Panc1 (cell line): ENCODE measurements at places on chromosomes 1 and 21. TPM values are rescaled to one million over a fixed set of nuclear protein-coding genes. Genes with fewer than 3 reads are reported as not detected.

- H3K27me3 ChIP-seq = no peaks in the 10 kb centered on the region
- DNase-seq = no peak
- no peak overlapping the region for H3K27ac ChIP-seq
- H3K4me3 ChIP-seq = no peak overlapping the region
- peaks cover 12% of the 10 kb centered on the region; the same call in 1 of the 2 replicates for H3K36me3 ChIP-seq
- H3K4me1 ChIP-seq = no peaks in the 10 kb centered on the region
These were observed 25.7 kb downstream of the DNAJC11 start for GRCh38 chr1:6675941-6676340.

DNA sequence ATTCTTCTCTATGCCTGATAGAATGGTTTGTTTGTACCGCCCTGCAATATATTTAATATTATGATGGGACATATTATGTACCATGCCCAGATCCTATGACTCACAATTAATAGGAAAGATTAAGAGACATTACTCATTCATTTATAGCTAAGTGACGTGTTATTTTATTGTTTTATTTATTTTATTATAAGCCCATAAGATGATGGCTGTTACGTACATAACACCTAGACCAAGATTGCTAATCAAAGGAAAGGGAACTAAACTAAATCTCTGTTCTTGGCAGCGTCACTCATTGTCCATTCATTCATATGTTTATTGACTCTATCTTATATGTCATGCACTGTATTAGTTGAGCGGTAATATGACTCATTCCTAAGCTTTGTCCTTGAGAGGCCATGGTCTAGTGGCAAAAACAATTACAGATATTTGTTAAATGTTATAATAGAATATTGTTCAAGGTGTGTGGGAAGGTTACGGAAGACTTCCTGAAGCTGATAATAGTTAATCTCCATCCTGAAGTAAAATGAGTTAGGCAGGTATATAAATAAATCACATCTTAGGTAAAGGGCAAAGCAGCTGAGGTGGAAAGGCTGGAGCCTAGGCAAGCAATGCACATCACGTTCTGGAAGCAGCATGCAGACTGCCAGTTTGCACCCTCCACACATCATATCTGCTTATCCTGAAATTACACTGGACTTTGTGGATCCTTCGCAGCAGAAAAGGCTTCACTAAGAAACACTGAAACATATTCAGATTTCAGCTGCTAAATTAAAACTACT, 16.6 kb upstream of the CD55 start:
- H3K36me3 ChIP-seq = no peaks in the 10 kb centered on the region; the same call in 1 of the 2 replicates
- H3K27me3 ChIP-seq = no peaks in the 10 kb centered on the region
- no peak overlapping the region for H3K4me3 ChIP-seq
- peak; percentile 60 for DNase-seq
- no peak overlapping the region for H3K27ac ChIP-seq

DNA sequence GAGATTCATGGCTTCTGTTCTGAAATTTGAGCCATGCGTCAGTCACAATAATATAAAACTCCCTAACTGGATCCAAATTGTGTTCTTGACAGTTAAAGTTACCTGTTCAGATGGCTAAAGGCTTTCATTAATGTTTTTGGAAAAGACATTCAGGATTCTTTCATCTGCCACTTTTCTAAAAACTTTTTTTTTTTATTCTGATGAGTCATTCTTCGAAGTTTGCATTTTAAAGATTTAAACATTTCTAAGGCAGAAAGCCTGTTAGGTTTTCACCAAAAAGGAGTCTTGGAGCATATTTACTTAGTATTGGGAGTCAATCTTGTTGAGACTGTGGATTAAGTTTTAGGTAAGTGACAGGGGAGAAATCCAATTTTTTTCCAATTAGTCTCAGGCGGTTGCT, 18.9 kb upstream of the SDC3 start:
- no peak overlapping the region for H3K27ac ChIP-seq
- H3K4me3 ChIP-seq = no peak overlapping the region
- peaks cover 2% of the 10 kb centered on the region; the same call in 1 of the 2 replicates for H3K36me3 ChIP-seq
- H3K4me1 ChIP-seq = no peaks in the 10 kb centered on the region

DNA sequence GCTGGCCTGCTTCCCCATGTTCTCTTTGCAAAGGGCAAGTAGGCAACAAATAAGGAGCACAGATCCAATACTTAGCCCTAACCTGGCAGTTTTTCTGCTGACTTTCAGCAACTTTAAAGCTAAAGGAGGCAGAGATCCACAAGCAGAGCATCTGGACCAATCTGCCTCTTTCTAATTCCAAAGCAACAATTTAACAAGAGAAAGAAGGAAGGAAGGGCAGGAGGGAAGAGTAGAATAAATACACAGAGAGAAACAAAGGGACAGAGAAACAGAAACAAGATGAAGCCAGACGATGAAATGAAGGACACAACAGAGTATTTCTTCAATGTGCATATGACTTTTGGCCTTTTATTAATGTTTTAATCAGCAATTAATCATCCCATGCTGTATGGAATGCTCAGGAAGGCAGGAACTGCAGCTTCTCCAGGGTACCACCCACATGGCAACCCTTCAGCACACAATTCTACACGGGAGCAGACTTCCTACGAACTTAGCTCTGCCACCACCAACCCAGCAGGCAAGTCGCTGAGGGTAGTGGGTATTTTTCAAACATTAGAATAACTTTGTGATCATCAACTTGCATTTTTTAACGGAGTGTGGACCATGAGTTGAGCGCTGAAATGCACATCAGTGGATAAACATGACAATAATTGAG, 15.3 kb downstream of the CLCC1 start:
- H3K4me3 ChIP-seq = no peak overlapping the region
- no peak overlapping the region for H3K27ac ChIP-seq
- no peaks in the 10 kb centered on the region for H3K4me1 ChIP-seq
- no peak for DNase-seq
- H3K36me3 ChIP-seq = no peaks in the 10 kb centered on the region; the same call in 1 of the 2 replicates

- H3K4me1 ChIP-seq = no peaks in the 10 kb centered on the region
- no peak overlapping the region for H3K27ac ChIP-seq
- no peak overlapping the region for H3K4me3 ChIP-seq
- peaks cover 11% of the 10 kb centered on the region; the same call in 1 of the 2 replicates for H3K27me3 ChIP-seq
These were observed 20.7 kb upstream of the MAPKAPK2 start for GRCh38 chr1:206663832-206664652.

DNA sequence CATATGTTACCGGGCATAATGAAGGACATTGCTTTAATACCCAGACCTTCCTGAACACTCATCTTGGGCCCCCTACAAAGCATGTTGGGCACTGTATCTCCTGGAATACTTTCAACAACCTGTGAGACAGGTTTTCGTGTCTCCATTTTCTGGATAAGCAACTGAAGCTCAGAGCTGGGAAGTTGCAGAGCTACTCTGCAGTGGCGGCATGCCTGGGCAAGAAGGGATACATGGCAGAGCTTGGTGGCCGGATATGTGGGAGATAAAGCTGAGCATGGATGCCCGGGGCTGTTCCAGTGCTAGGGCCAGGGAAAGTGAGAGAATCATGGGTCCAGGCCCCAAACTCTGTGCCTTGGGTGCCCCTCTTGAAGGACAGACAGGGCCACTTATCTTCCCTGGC, 71.6 kb upstream of the KCND3 start:
- no peak for DNase-seq
- H3K4me1 ChIP-seq = no peaks in the 10 kb centered on the region
- H3K27ac ChIP-seq = no peak overlapping the region
- H3K36me3 ChIP-seq = no peaks in the 10 kb centered on the region
- H3K27me3 ChIP-seq = peaks cover 2% of the 10 kb centered on the region; the same call in 1 of the 2 replicates

- H3K36me3 ChIP-seq = no peaks in the 10 kb centered on the region
- no peak overlapping the region for H3K4me3 ChIP-seq
- H3K27me3 ChIP-seq = no peaks in the 10 kb centered on the region
- no peak for DNase-seq
These were observed 107.8 kb downstream of the NFIA start for GRCh38 chr1:61190153-61190552.

DNA sequence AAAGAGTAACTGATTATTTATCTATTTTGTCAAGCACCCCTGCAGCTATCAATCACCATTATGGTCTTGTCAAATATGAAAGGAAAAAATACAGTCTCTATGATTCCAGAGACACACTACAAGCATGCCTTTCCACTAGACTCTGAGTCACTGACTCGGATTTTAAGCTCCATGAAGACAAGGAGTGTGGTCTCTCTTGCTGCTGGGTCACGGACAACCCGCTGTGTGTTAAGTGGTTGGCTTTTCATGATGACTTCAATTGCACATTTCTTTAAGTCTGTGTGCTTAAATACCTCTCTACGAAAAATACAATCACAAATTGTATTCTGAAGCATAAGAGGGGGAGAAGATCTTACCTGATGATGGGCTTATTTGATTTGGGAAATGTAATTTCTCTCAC, 14.0 kb upstream of the GNG4 start:
- no peak overlapping the region for H3K27ac ChIP-seq
- DNase-seq = no peak
- H3K4me1 ChIP-seq = no peaks in the 10 kb centered on the region
- no peaks in the 10 kb centered on the region for H3K27me3 ChIP-seq
- no peak overlapping the region for H3K4me3 ChIP-seq

DNA sequence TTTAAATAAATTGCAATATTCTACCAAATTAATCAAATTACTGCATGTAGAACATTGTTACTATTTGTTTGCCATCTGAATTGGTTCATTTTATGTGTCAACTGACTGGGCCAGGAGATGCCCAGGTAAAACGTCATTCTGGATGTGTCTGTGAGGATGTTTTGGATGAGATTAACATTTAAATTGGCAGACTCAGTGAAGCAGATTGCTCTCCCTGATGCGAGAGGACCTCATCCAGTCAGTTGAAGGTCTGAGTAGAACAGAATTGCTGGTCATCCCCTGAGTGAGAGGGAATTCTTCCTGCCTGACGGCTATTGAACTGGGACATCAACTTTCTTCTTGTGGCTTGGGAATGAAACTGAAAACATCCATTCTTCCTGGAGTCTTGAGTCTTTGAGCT, 122.0 kb upstream of the GREM2 start:
- H3K27me3 ChIP-seq = no peaks in the 10 kb centered on the region
- DNase-seq = no peak
- H3K4me1 ChIP-seq = no peaks in the 10 kb centered on the region
- no peaks in the 10 kb centered on the region for H3K36me3 ChIP-seq

DNA sequence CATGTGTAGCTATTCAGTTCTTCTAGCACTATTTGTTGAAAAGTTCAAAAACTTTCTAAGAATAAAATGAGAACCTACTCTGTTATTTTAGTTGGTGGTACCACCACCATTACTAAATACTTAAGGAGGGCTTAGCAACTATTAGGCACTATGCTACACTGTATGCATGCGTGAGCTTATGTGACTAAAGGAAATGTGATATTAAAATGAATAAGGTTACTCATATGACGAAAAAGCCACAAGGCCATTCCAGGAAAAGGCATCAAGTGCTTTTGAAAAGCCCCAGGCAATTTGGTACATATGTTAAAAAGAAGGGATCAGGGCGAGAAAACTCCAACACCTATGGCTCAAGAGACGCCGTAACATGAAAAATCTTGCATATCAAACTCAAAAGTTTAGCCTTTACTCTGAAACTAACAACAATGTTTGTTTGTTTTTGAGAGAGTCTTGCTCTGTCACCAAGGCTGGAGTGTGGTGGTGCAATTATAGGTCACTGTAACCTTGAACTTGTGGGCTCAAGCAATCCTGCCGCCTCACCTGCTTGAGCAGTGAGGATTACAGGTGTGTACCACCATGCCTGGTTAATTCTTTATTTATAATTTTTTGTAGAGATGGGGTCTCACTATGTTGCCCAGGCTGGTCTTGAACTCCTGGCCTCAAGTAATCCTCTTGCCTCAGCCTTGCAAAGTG, 42.5 kb downstream of the EPRS1 start:
- no peaks in the 10 kb centered on the region for H3K27me3 ChIP-seq
- no peak overlapping the region for H3K27ac ChIP-seq
- no peak for DNase-seq
- no peak overlapping the region for H3K4me3 ChIP-seq
- no peaks in the 10 kb centered on the region for H3K4me1 ChIP-seq
- H3K36me3 ChIP-seq = peaks cover 41% of the 10 kb centered on the region

DNA sequence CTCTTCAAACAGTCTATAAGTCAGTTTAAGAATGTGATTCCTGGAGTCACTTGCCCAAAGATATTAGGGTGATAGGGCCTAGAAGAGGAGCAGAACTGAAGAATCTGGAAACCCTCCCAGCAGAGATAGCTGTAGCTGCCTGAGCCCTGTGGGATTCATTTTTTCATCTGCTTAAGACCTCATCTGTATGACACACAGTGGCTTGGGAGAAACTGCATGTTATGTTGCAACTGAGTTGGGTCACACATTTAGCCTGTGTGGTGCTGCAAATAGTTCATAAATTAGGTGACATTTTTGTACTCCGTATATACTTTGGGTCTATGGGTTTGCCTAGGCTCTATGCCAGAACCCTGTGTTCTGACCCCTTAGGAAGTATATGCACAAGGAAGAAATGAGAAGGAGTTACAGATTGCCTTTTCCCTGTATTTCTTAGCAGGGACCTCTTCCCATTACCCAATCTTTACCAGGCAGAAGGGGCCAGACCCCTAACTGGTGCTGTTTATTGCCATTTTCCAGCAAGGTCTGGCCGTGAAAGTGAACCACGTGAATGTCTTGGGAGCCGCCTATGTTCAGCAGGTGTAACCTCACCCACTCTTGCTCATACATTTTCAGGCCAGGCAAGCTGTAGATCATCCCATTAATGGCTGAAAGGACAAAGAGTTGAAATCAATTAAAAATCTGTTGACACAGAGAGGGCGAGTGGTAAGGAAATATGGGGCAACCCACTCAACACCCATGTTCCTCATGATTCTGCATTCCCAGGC, 41.9 kb upstream of the SLC19A2 start:
- H3K36me3 ChIP-seq = no peaks in the 10 kb centered on the region
- H3K27me3 ChIP-seq = peaks cover 10% of the 10 kb centered on the region
- no peak for DNase-seq
- no peak overlapping the region for H3K27ac ChIP-seq

GRCh38 chr1:91805311-91805801, 80.6 kb downstream of the TGFBR3 start:
- H3K27ac ChIP-seq = peak overlapping the region; percentile 9; the same call in 1 of the 2 replicates
- H3K4me1 ChIP-seq = peaks cover 11% of the 10 kb centered on the region; the same call in 1 of the 2 replicates
- H3K4me3 ChIP-seq = no peak overlapping the region
- no peaks in the 10 kb centered on the region for H3K36me3 ChIP-seq
- H3K27me3 ChIP-seq = no peaks in the 10 kb centered on the region

DNA sequence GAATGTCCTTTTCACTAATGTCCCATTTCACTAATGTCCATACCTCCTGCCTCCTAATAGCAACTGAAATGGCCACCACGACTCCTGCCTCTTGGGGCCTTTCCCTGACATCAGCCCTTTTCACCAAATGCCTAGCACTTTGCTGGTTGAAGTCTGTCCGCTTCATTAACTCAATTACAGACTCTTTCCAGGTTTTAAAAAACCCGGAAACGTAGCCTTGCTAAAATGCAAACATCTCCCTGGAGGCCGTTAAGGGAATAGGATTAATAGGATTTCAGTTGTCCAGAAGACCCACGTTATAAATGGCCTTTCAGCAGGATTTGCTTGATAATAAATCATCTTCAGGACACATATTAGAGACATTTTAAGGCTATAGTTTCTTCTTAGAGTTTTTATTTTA, 25.7 kb upstream of the ERO1B start:
- H3K36me3 ChIP-seq = no peaks in the 10 kb centered on the region
- no peaks in the 10 kb centered on the region for H3K27me3 ChIP-seq
- DNase-seq = no peak
- H3K4me3 ChIP-seq = no peak overlapping the region
- H3K27ac ChIP-seq = no peak overlapping the region; the same call in 1 of the 2 replicates

Gene AMY1C
- total RNA-seq = not detected

Gene ADAMTS1
- 3.3 TPM for total RNA-seq

Gene MATN1
- 0.59 TPM for total RNA-seq

Gene FAM3B
- not detected for total RNA-seq

Gene COA7
- 44.9 TPM for total RNA-seq

Gene MMEL1
- total RNA-seq = 0.46 TPM

Gene ATP1B1
- 118 TPM for total RNA-seq

Gene KRTCAP2
- 155 TPM for total RNA-seq

Gene ADCY10
- total RNA-seq = 0.10 TPM
